ENCODE measurements at places on chromosomes 5 and 9.

DNA sequence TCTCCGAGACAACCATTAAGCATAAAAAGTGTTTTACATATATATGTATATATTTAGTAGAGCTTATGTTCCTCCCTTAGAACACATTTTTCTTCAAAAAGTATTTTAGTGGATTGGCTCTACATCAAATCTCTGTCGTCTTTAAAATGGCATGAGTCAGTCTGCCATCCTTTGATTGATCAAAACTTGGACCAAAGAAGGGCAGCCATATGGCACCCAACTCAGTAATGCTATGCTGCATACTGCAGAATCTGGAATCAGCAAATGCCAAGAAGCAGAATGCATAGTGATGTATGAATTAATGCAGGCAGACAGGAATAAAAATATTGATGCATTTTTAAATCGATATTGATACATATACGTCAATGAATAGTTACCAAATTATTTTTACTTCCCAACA is 1074.4 kb downstream of the PTPRD start:
- DNase-seq = no peak
- H3K36me3 ChIP-seq = no peaks in the 10 kb centered on the region
- H3K27me3 ChIP-seq = no peaks in the 10 kb centered on the region
- no peak overlapping the region for H3K4me3 ChIP-seq
- no peak overlapping the region for H3K27ac ChIP-seq

- no peak for DNase-seq
- peaks cover 4% of the 10 kb centered on the region for H3K4me1 ChIP-seq
- no peaks in the 10 kb centered on the region for H3K27me3 ChIP-seq
- no peak overlapping the region for H3K27ac ChIP-seq
Measured at GRCh38 chr9:110104261-110104809, 103.6 kb downstream of the C9orf152 start.

DNA sequence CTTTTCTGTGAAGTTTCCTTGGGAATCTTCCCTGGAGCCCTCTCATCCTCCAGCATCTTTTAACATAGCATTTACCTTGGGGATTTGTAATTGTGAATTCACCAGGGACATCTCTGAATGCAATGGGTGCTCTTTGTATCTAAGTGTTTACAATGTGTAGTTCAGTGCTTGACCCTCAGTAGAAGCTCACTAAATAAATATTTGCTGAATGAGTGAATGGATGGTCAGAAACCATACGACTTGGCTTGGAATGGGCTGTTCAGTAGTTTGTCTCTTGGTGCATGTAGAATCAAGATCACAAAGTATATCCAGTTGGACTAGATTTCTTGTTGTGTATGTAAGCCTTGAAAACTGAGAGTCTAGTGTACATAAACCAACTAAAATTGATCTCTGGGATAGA is 81.8 kb upstream of the MEF2C start:
- H3K4me3 ChIP-seq = no peak overlapping the region
- H3K27me3 ChIP-seq = no peaks in the 10 kb centered on the region
- no peak for DNase-seq
- no peaks in the 10 kb centered on the region for H3K36me3 ChIP-seq

DNA sequence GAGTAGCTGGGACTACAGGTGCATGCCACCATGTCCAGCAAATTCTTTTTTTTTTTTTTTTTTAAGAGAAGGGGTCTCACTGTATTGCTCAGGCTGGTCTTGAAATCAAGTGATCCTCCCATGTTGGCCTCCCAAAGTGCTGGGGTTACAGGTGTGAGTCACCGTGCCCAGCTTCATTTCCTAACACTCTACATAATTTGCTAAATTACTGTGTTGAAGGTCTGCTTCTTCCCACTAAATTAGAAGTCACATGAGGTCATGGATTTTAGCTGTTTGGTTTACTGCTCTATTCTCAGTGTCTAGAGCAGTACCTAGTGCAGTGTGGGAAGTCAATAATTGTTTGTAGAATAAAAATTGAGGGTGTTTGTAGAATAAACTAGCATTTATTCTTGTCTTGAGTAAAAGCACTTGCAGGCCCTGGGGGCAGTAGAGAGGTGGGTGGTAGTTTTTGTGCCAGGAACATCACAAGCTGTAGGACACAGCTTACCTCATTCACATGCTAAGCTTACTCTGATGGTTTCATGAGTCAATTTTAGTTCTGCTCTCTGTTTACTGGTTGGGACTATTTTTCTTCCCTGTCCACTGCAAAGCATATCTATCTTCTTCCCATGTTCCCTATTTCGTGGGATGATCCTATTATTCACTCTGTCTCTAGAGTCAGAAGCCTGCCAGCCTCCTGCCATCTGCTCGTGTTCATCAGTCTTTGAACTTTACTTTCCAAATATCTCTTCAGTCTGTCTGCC is 7.0 kb downstream of the TEX48 start:
- peaks cover 35% of the 10 kb centered on the region for H3K4me1 ChIP-seq
- H3K36me3 ChIP-seq = no peaks in the 10 kb centered on the region
- H3K27me3 ChIP-seq = no peaks in the 10 kb centered on the region
- H3K27ac ChIP-seq = no peak overlapping the region

GRCh38 chr9:71747576-71747975 is 20.7 kb downstream of the CEMIP2 start:
- H3K4me1 ChIP-seq = no peaks in the 10 kb centered on the region
- DNase-seq = no peak
- H3K27ac ChIP-seq = no peak overlapping the region
- H3K36me3 ChIP-seq = peaks cover 24% of the 10 kb centered on the region
- no peaks in the 10 kb centered on the region for H3K27me3 ChIP-seq

DNA sequence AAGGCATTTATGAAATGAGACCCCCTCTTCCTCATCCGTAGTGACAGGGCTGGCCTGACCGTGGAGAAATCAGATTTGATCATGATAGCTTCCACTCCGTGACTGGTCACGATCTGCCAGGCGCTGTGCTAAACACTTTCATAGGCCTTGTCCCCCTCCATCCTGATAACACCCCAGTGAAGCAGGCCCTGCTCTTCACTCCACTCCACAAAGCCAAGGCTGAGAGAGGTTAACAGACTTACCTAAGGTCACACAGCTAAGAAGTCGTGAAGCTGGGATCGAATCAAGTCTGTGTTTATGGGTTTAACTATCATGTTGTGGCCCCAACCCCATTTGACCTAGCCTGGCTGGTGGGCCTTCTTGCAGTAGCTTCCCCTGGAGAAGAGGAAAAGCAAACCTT is 53.3 kb upstream of the IL17B start:
- no peaks in the 10 kb centered on the region for H3K27me3 ChIP-seq
- H3K4me3 ChIP-seq = no peak overlapping the region
- no peak for DNase-seq
- H3K27ac ChIP-seq = no peak overlapping the region
- H3K36me3 ChIP-seq = no peaks in the 10 kb centered on the region

DNA sequence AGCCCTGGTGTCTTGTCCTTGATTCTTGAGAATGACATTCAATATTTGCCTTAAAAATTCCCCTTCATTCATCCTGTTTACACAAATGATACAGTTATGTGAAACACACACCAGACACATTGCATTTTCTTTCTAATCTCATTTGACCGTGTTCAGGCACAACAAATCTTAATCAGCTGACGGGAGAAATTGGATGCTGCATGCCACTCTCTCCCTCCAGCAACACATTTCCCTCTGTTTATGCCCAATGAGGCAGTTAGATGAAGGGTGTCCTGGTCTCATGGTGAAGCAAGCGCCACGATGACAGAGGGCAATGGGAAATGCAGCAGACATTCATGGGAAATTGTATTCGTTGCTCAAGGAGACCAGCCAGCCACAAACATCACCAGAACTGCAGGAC is 3.2 kb upstream of the FGF1 start:
- H3K4me3 ChIP-seq = no peak overlapping the region
- H3K36me3 ChIP-seq = no peaks in the 10 kb centered on the region
- no peaks in the 10 kb centered on the region for H3K27me3 ChIP-seq
- no peak overlapping the region for H3K27ac ChIP-seq
- H3K4me1 ChIP-seq = peaks cover 37% of the 10 kb centered on the region
- DNase-seq = no peak

DNA sequence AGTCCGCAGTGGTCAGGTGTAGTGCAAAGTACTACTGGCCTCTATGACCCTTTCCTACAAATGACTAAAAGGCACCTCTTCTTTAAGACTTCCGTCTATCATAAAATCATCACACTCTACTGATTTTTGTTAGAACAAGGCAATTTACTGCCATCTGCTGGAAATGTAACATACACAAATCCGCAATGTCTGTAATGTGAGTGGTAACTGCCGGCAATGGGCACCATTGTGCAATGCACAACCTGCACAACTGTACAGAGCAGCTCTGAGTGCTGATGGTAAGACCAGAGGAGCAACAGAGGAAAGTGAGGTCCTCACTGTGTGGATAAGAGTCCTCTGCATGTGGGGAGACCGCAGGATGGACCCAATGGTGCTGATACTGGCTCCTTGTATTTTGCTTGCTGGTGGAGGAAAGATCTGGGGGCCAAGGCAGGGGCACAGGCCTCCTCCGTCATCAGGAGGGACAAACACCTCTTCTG is 103.7 kb downstream of the ATPSCKMT start:
- no peak overlapping the region for H3K4me3 ChIP-seq
- DNase-seq = no peak
- H3K27ac ChIP-seq = no peak overlapping the region
- no peaks in the 10 kb centered on the region for H3K36me3 ChIP-seq
- H3K4me1 ChIP-seq = no peaks in the 10 kb centered on the region

Data from keratinocyte (primary cell).